ENCODE measurements at places on chromosomes 7 and 10.

DNA sequence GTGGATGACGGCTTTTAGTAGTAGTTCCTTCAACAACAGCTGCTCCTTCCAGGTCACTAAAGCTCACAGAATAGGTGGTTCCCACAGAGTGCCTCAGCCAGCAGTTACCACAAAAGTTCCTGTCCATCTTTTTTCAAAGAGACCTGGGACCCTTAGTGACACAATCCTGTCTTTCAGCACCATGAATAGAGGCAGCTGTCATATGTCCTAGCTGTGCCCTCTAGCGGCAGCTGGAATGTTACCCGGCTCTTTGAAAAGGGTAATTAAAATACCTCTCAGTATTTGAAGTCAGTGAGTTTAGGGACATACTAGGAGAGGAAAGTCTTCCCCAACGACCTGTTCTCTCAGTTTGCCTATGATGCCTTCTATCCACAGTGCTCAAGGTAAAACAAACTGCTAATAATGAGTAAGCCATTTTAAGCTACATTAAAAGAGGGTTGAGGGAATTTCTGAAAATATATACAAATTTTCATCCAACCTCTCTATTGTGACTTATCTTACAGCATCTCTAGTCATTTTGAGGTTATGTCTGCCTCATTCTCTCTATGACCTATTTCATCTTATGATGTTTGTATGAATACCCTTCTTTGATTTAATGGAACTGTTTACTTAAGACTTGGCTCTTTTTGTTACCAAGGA, 290.8 kb downstream of the NXPH1 start:
- DNase-seq: no peak

DNA sequence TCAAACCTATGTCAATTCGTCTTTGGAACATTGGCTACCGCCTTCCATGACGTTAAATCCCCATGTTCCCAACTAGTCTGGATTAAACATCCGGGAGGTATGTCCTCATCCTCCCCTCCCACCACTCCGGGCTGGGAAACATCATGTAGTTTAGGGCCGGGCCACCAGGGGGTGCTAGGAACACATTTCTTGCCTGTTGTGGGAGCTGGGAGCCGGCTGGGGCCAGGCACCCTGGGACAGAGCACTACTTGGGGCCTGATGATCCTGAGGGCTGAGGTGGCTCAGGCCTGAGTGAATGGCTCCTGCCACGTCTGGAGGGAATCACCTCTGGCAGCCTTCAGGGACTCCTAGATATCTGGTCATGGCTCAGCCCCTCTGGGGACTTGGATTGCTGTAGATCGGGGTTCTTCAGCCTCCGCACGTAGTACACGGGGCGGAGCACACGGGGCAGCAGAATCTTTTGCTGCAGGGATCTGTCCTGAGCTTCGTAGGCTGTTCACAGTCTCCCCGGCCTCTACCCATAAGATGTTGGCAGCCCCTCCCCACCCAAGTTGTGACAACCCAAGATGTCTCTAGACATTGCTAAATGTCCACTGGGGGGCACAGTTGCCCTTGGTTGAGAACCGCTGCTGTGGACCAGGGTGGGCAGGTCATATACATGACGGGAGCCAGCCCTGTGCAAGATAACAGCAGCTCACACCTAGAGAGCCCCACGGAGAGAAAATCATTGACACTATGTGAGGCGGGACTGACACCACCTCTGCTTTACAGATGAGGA, 141.2 kb upstream of the ZNF716 start:
- peak; percentile 51 for DNase-seq

DNA sequence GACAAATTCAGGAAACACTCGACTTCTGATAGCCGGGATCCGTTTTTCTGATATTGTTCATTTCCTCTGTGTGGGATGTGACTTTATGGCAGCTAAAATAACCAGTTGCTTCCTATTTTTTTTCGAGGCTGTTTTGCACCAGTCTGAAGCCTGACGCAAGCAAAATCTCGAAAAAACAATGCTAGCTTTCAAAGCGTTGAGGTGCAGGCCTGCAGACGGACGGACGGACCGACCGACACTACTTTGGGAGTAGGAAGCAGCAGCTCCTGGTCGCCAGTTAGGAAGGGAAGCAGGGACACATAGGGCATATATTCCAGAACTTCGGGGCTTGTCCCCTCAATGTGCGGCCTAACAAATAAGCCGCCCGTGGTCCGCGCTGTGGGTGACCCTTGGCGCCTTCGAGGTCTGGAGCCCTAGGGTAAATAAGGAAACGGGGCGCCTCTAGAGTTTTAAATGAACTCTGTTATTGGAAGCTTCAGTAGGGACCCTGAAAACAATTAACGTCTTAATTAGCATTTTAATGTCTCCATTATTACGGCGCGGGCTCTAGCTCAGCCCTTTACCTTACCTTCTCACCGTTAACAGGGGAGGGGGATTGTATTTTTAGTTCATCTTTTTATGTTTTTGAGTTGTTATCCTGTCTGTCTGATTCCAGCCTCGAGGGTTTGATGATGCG, 1.3 kb downstream of the HHEX start:
- DNase-seq: no peak

DNA sequence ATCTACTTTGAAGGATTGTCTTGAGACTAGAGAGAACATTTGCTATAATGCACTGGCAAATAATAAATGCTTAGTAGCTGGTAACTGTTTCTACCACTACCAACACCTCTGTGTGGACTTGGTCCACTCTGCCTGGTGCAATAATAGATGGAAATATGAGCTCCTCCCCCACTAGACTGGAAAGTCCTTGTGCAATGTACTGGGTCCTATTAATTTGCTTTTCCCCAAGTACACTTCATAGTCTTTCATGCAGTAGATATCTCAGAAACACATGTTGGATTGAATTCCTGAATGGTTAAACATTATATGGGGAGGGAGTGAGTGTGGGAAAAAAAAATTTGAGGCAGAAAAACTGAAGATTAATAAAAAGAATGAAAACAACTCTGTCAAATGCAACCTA, 119.3 kb downstream of the C10orf90 start:
- DNase-seq: no peak

GRCh38 chr10:61197057-61197456, 253.1 kb upstream of the RHOBTB1 start:
- DNase-seq: no peak

All from activated CD8-positive, alpha-beta memory T cell treated with anti-CD3 and anti-CD28 coated beads, Interleukin-2, amount 50 U/mL, for 48 hours (primary cell).